ENCODE measurements at places on chromosomes 5 and 9. TPM values are rescaled to one million over a fixed set of nuclear protein-coding genes. Genes with fewer than 3 reads are reported as not detected.

DNA sequence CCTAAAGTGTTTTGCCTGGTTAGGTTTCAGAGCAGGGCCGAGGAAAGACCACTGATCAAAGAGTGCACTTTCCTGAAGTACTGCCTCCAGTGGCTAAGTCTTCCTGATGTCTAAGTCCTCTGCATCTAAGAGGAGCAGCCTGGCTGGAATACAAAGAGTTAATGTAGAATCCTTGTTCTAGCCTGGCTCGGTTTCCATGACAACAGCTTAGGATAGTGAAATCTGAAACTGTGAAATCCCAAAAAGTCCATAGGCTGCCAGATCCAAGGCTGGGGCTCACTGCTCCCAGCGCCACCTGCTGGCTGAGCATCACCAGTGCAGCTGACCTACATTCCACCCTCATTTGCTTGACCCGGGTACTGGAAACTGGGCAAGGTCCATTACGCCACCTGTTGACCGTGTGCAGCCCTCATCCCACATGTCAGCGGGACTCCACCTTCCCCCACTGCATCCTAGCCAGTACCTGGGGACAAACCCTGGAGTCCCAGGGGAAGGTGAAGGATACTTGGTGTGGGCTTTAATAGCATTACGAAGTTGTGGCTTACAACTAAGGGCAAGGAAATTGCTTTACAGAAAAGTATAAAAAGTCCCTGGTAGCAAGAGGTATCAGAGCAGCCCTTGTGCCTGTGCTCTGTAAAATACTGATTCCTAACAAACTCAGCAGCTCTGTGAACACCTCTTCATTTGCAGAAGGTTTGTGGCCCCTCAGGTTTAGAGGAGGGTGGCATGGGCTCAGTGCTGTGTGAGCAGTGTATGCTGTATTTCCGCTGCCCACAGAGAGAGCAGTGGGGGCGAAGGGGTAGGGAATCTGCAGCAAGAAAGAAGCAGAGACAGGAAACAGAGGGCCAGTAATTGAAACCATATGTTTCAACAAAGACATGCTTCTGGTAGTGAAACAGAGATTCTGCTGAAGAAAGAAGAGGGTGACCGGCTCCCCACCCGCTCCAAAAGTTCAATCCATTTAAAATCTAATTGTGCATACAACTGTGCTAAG lies 36.0 kb downstream of the PCDHGC5 start:
- DNase-seq: no peak

- no peak for DNase-seq
These were observed 565.7 kb upstream of the FTMT start for GRCh38 chr5:121285801-121286521.

DNA sequence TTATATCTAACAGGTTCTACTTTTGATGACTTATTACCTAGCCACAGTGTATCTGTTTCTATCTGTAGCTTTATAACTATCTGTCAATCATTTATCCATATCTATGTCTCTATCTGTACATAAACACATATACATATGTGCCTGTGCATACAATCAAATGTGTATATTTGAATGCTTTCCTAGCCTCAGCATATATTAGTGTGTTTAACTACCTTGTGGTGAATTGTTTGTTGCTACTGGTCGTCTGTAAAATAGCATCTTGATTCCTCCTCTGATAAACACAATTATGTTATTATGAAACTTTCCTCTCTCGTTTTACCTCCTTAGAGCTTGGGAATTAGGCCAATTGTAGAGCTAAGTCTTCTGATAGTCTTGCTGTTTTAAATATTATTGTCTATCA lies 44.4 kb downstream of the PARP8 start:
- DNase-seq: no peak

- DNase-seq: no peak
These were observed 37.2 kb upstream of the TLX3 start for GRCh38 chr5:171271798-171272197.

EPB41L4B gene
- 0.28 TPM for total RNA-seq

CRB2 gene
- total RNA-seq: 0.80 TPM

RPL35 gene
- total RNA-seq: 2,695 TPM

PCDHA6 gene
- total RNA-seq: not detected
